ENCODE measurements at places on chromosomes 4 and X.

GRCh38 chr4:66590488-66591215 lies 920.4 kb upstream of the EPHA5 start:
- DNase-seq = no peak

GRCh38 chr4:95108883-95109421 lies 351.2 kb downstream of the BMPR1B start:
- no peak for DNase-seq

DNA sequence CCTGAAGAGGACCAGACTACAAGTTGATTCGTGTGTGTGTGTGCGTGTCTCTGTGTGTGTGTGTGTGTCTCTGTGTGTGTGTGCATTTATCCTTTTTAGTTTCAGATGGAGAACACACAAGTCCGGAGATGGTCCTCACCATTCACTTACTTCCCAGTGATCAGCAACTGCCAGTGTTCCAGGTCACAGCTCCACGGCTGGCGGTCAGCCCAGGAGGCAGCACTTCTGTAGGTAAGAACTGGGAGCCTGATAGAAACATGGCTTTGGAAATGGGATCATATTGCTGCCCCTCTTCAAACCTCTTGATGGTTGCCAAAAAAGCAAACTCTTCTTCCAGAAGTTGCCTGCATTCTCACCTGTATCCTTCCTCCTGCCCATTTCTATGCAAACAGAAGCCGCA lies 122.6 kb upstream of the ANXA3 start:
- no peak for DNase-seq

GRCh38 chr4:70746179-70746839 lies 24.5 kb downstream of the RUFY3 start:
- no peak for DNase-seq
